Fibroblast of upper back skin (primary cell): ENCODE measurements at places on chromosomes 2 and 18.

DNA sequence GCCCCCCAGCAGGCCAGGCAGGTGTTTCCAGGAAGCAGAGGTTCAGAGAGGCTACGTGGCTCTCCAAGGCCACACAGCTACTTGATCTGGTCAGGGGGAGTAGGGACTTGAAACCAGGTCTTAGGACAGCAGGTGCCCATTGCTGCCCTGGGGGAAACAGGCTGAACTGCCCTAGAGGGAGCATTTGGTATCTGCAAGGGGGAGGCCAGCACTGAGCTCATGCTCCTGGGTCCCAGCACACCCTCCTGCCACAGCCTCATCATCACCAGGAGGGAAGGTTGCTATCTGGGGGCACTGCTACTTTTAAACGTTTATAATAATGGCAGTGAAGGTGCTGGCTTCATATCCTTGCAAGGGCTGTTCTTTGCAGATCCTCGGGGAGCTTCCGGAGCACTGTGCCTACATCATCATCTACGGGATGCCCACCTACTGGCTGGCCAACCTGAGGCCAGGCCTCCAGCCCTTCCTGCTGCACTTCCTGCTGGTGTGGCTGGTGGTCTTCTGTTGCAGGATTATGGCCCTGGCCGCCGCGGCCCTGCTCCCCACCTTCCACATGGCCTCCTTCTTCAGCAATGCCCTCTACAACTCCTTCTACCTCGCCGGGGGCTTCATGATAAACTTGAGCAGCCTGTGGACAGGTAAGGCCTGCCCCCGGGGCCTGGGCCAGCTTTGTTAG, 36.1 kb downstream of the ABCG8 start:
- no peak for DNase-seq

- DNase-seq = no peak
Observed at GRCh38 chr2:142877216-142877838, at the start of gene KYNU. Gene KYNU (plus strand): TSS chr2:142877664. CDS start chr2:142885368, 7,704 bp downstream.

GRCh38 chr2:23596316-23596885, 211.4 kb downstream of the KLHL29 start:
- DNase-seq = peak; percentile 26

DNA sequence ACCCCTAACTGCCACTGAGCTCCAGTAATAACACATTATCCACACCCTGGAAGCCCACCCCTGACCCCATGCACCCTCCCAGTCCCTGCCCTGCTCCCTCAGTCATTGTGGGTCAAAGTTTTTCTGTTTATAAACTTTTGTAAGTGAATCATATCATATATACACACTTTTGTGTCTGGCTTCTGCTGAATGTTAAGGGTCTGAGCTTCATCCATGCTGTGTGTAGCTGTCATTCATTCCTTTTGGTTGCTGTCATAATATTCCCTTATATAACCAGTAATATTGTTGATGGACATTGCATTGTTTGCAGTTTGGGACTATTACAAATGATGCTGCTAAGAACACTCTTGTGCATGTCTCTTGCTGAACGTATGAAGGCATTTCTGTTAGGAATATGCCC, 14.5 kb downstream of the CNNM4 start:
- no peak for DNase-seq

GRCh38 chr18:1147730-1148129, 243.1 kb downstream of the ADCYAP1 start:
- no peak for DNase-seq

DNA sequence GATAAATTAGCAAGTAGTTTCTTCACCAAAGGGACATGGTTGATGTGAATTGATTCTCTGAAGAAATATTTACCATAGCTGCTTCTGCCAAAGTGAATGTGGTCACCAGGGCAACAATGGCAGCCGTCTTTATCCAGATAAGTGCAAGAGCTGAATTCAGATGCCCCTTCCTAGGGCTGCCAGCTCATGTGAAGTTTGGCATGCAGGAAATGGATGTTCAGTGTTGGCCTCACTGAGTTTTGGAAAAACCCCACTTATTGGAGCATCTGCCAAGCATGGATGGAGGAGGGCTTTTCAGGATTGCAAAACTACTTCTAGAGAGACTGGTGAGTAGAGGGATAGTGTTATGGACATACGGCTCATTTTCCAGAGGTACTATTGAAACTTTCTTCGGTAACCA, 80.8 kb downstream of the FMNL2 start:
- no peak for DNase-seq

DNA sequence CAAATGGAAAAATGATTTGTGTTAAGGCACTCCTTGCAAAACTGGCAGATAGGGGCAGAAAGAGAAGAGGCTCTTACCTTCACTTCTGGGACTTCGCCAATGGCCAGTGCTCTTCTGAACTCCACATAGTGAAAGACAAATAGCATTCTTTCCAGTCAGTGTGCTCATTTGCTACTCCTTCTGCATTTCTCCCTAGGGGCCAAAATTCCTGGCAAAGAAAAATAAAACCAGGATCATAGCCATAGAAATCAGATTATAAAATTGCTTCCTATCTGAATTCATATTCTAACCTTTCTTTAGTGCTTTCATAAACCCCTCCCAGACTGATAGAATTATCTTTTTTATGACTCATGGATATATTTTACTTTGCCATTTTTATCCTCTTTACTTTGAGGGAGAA, 56.9 kb upstream of the PELI1 start:
- DNase-seq = peak; percentile 82

GRCh38 chr2:182368996-182369395, 57.8 kb downstream of the PDE1A start:
- DNase-seq = no peak

GRCh38 chr18:45251236-45251635, 364.0 kb upstream of the SLC14A2 start:
- DNase-seq = no peak

DNA sequence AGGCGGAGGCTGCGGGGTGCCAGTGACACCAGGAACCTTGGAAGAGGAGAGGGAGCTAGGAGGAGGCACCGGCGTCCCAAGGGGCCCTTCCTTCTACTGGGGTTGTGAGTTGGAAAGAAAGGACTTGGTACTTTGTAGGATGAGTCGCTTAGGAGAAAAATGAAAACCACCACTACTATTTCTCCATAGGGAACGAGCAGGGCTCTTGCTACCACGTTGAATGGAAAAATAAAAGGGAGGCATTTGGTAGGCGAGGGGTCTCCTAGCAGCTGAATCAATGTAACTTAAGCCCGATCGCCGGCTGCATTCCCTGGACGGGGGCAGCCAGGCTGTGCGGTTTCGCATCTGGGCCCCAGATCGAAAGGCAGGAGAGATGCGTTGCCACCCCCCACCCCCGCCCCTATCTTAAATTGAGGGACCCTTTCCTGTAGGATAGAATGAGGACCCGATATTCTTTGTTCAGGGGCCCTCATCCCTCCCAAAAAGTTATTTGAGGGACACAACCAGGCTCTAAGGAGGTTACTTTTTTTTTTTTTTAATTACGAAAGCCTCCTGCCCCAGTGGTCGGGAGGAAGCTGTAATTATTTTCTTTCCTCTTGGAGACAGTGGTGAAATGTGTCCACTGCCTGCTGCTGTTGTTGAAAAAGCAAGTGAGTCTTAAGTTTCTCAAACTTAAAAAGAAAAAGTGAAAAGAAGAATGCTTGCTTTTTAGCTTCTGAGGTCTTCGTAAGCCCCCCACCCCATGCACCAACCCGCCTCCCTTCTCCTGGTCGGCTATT, 1.3 kb downstream of the IGFBP2 start:
- no peak for DNase-seq
